Dermis lymphatic vessel endothelial cell (primary cell): ENCODE measurements at places on chromosomes 3 and 15. TPM values are rescaled to one million over a fixed set of nuclear protein-coding genes. Genes with fewer than 3 reads are reported as not detected.

Gene SLC9C1
- total RNA-seq = 0.11 and 0.17 TPM in 2 replicates

Gene KAT2B
- total RNA-seq = 15.1 and 15.2 TPM in 2 replicates

Gene UQCC5
- total RNA-seq = 4.6 and 8.7 TPM in 2 replicates

Gene SOX14
- not detected in 2 replicates for total RNA-seq

Gene CYP19A1
- 0.11 TPM in 1 of 2 replicates, not detected in the other for total RNA-seq

Gene CCDC39
- total RNA-seq = under 0.01 TPM in 1 of 2 replicates, not detected in the other

Gene ESYT3
- total RNA-seq = not detected in 2 replicates

Gene ZNF501
- 4.2 and 6.7 TPM in 2 replicates for total RNA-seq

Gene SEMA5B
- total RNA-seq = 0.11 and 0.26 TPM in 2 replicates

Gene ZCWPW2
- total RNA-seq = 0.22 and 0.43 TPM in 2 replicates

Gene NRROS
- total RNA-seq = 7.3 and 8.5 TPM in 2 replicates

Gene SLC25A20
- total RNA-seq = 25.3 and 27.3 TPM in 2 replicates

Gene NAALADL2
- total RNA-seq = 0.11 and 0.52 TPM in 2 replicates

Gene OR5K2
- total RNA-seq = not detected in 2 replicates

Gene LMAN1L
- total RNA-seq = not detected in 2 replicates

Gene LYSMD2
- total RNA-seq = 21.7 and 29.4 TPM in 2 replicates

Gene PIERCE2
- 0.76 and 1.8 TPM in 2 replicates for total RNA-seq

Gene GOLGA8M
- 1.2 and 4.4 TPM in 2 replicates for total RNA-seq

Gene NUP210
- total RNA-seq = 0.22 and 0.43 TPM in 2 replicates

Gene EBLN2
- 3.6 and 4.7 TPM in 2 replicates for total RNA-seq

Gene CAMP
- total RNA-seq = not detected in 2 replicates

Gene C3orf22
- total RNA-seq = not detected in 2 replicates

Gene AADACL2
- not detected in 2 replicates for total RNA-seq

Gene ALCAM
- 37.8 and 38.8 TPM in 2 replicates for total RNA-seq

Gene CYP8B1
- not detected in 2 replicates for total RNA-seq
